ENCODE measurements at places on chromosomes 2 and 18.

DNA sequence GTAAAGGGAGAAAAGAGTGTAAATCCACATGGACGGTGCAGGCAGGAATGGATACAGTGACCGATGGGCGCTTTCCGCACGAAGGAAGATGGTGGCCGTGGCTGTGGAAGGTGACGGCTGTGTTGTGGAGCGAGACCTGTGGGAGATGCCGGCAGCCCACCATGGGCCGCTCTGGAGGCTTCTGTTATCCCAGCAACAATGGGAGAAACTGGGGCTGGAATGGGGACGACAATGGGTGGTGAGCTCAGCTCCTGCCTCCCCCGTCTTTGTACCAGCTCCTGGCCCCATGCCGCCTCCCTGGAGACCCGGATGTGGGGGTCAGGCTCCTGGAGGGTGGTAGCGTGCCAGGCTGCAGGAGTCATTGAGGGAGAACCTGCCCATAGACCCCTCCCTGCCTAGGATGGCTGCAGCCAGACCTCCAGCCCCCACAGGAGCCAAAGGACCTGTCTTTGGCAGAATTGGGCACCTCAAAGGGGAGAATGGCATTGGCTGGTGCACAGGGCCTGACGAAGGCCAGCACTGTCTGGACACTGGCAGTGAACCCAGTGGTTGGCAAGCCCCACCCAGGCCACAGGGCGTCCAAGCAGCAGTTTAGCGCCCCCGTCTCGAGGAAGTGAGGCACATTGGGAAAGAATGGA is 72.6 kb downstream of the SLC66A2 start:
- no peak for DNase-seq

DNA sequence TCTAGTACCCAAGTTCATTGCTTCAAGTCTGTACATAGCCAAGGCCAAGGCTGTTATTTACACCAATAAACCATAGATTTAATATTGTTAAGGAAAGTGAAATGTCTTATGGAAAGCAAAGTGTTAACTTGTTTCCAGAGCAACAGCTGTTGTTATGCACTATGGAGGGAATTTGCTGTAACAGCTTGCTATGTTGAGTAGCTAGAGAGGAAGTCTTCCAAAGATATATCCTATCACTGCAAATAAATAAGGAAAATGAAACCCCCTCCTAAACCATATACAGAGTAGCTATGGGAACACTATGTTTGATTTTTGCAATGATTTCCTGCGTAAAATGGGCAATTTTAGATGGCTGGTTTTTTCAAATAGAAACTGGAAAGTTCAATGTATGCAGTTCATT is 21.1 kb downstream of the TMEM182 start:
- no peak for DNase-seq

GRCh38 chr2:120452945-120453634 is 107.2 kb downstream of the INHBB start:
- no peak for DNase-seq

DNA sequence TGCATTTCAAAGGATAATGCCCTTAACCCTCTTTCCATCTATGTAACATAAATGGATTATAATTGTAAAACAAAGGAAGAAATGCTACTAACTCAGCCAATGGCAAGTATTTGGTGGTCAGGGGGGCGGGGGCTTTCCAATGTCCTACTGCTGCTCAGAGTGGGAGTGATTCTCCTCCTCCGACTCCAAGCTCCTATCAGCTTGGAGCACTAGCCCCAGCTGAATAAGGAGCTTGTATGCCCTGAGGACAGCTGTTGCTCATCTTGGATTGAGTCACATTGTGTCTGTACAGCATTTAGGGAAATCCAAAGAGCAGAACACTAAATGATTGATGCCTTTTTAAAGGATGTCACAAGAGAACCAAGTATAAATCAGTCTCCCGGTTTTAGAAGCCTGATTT is 105.6 kb upstream of the ZNF521 start:
- DNase-seq = no peak

DNA sequence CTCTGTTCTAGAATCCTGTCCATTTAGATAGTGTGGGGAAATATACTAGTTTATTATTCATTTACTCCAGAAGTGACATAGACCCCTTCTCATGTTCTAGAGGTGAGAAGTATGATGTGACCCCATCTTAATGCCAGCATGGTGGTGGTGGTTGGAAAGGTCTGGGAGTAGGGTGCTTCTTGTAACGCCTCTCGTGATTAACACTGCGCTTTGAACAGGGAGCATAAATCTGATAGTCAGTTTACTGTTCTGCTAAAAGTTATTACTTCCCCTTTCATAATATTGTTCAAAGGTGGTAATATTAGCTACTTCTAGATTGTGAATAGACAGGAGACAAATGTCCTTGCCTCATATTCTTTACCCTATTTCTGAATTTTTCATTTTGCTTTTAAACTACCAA is 35.6 kb downstream of the EHBP1 start:
- no peak for DNase-seq

GRCh38 chr18:76803814-76804213 is 18.5 kb upstream of the ZNF236 start:
- peak; percentile 46 for DNase-seq

GRCh38 chr2:55438391-55439100 is 18.9 kb upstream of the CCDC88A start:
- no peak for DNase-seq

GRCh38 chr18:12155996-12156395 is 62.4 kb downstream of the ANKRD62 start:
- no peak for DNase-seq

DNA sequence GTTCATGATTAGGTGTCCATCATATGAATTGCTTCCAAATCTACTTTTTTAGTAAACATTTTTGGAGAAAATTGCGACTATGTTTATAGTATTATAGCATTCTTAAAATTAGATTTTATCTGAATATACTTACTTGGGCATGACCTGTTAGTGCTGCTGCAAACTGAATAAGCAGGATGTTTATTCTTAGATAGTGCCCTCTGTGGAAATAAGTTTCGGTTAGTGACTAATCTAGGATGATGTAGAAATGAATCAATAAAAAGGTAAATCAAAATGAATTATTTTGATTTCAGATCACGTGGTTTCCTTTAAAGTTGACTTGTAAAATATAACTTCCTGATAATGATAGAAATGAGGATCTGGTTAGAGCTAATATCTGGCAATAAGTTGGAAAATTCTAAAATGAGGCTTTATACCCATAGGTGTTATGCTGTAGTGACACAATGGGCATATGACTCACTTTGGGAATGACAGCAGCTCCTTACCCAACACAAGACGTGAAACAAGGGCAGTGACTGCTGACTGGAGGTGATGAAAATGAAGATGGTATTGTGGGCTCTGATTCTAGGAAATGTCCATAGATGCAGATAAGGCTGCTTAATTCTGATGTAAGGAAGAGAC is 165.8 kb upstream of the TCF4 start:
- DNase-seq = no peak

DNA sequence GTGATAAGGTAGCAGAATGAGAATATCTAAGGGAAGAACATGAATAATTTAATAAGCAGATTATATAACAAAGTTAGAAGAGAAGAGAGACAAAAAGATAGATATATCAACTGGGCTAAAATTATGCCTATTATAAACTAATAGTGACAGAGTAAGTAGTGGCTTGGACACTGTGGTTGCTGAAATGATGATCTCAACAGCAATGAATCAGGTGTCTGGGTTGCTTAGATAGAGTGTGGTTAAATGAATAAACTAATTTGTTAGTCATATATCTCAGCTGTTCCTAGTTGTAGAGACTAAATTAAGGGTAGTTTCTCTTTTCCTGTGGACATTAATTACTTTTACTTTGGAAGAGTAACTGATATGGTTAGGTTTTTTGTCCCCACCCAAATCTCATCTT is 1485.4 kb upstream of the CELF4 start:
- DNase-seq = no peak

GRCh38 chr2:221845021-221845365 is 272.9 kb upstream of the EPHA4 start:
- DNase-seq = no peak

- no peak for DNase-seq
Observed at GRCh38 chr2:138744713-138745112, 35.5 kb downstream of the NXPH2 start.

DNA sequence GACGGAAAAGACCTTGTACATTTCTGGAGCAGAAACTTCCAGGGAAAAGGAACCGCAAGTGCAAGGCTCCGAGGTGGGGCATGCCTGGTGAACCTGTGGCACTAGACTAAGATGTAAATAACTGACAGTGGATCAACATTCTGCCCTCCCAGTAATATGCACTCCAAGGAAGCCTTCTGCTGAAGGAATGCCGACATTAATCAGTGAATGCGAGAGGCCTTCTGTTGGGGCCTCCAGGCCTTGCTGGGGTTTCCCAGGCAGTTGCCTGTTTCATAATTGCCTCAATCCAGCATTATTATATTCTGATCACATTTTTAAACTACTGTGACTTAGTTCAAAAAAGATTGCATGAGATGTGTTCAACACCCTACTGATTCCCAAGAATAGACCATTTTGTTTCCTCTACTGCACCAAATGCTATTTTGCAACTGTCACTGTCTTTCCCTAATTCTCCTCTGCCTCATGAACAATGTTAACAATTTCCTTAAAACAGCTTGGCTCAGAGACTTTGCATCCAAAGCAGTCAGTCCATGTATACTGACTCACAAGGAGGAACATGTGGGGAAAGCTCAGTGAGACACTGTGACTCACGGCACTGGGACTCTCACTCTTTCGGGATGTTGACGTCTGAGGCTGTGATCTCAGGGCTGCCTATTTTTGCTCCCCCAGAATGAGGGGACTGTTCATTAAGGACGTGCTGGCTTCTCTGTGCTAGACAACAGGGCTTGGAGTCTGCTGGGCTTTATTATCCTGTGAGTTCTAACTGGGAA is 10.5 kb upstream of the DSG2 start:
- DNase-seq = no peak

DNA sequence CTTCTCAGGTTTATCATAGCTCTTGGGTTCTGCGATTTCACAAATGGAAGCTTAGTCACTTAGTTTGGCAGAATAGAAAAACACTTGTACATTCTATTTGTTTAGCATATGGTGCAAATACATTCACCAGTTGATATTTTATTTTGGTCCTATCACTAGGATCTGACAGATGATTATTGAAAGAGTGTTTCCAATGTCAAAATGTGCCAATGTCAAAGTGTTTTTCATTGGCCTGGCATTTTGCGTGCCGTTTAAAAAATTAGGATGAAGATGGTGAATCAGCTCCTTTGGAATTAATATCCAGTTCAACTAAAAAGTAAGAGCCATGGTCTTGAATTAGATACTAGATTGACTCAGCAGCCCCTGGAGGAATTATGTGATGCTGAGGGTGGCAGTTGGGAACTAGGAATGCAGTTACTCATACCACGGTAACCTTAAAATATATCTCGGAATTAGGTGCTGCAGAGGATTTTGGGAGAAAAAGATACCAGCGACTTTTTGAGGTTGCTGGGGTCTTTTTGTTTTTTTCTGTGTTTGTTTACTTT is 87.0 kb downstream of the SPHKAP start:
- no peak for DNase-seq

DNA sequence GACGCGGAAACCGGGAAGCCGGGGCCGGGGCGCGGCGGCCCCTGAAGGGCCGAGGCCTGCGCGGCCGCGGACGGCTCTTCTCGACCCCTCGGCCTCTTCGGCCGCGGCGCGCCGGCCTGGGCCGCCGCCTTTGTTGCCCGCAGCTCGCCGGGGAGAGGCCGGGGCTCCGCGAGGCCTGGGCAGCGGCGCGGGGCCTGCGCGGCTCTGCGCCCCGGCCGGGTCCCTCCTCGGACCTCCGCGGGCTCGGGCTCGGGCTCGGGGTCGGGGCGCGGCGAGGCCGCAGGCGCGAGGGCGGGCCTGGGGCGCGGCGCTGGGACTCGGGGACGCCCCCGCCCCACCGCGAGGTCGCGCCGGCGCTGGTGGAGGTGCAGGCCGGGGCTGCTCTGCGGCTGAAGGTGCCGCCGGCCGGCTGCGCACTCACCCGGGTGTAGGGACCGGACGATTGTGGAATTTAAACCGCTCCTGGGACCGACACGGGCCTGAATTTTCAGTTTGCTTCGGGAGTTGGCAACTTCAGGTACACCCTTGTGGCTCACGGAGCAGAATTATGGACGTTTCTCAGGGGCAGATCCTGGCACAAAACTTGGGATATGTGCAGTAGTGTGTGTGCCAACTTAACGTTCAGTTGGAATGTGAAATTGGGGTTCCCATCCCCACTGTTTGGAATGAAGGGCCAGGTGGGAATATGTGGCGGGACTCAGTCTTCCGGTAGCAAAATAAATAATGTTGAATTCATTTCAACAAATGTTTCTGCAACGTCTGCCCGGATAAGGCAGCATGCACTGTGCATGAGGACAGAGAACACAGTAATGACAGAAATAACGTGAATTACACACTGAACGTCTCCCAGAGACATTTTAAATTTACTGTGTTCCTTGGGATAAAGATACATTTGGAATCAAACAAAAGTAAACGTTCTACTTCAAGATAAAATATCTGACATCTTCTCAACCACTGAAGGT is 787 bp downstream of the SOCS6 start:
- DNase-seq = peak; percentile 18

- no peak for DNase-seq
Observed at GRCh38 chr2:105388971-105389381, 9.9 kb downstream of the FHL2 start.

GRCh38 chr18:6363216-6363615 is 51.5 kb downstream of the L3MBTL4 start:
- no peak for DNase-seq

DNA sequence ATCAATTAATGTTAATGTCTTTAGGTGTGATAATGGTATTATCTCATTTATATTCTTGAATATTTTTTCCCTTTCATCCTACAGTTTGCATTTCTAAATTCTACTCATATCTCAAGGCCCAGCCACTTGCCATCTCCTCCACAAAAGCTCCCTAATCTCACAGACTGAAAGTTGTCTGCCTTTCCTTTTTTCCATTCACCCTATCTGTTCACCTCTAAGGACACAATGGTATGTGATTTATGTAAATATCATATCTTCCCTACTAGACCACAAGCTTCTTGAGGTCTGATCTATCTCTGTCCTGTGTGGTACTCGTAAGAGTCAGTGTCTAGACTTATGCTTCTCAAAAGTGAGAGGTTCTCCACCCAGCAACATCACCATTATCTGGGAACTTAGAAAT is 3.9 kb upstream of the SPC25 start:
- no peak for DNase-seq

- no peak for DNase-seq
Observed at GRCh38 chr2:44598330-44599119, 236.8 kb downstream of the CAMKMT start.

GRCh38 chr18:53948991-53949390 is 275.5 kb downstream of the MBD2 start:
- DNase-seq = no peak

GRCh38 chr2:170307052-170307451 is 129.1 kb downstream of the MYO3B start:
- DNase-seq = no peak

Data from GM18507 (cell line).